ENCODE measurements at places on chromosomes 4 and X.

DNA sequence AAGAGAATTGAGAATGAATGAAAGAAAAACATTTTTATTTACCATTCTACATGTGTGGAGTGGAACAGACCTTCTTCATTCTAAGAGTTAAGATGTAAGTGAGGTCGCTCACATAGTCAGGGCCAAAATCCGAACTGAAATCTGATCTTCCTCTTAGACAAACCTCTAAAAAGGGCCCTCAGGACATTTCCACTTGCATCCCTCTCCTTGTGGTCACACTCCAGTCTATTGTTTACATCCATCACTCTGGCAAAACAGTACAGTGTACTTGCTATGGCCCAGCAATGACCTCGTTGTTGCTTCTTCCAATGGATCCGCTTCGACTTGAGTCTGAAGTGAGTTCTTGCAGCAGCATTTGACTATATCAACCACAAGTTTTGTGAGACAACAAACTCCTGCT, 54.2 kb downstream of the MOSPD2 start:
- DNase-seq, result no peak

GRCh38 chr4:16859031-16859430, 39.4 kb downstream of the LDB2 start:
- DNase-seq, result no peak

DNA sequence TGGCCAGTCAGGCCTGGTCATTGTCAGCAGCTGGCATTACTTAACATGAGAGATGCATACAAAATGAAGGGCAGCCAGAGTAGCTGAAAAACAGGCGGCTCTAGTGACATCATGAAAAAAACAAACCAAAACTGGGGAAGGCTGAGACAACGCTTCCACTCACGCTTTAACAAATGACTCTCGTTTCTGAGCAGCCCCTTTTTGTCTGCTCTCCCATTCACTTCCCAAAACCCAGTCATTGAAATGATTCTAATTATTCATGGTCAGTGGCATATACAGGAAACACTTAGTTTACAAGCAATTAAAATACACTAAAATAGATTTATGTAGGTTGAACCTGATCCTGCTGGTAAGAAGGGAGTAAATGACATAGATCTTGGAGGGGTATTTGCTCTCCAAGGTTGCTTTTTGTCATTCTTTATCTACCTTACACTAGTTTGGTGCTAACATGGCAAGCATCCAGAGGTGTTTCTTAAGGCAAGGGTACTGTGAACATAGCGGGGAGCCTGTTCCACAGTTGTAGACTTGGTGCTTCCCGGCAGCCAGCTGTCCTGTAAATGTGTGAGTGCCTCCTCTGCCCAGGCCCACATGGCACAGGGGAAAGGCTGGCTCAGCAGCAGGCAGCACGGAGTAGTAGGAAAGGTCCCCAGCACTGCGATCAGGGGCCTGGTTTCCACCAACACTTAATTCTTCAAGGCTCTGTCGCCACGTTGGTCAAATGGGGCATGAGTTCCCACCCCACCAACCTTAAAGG, 61.2 kb upstream of the CITED1 start:
- no peak for DNase-seq

DNA sequence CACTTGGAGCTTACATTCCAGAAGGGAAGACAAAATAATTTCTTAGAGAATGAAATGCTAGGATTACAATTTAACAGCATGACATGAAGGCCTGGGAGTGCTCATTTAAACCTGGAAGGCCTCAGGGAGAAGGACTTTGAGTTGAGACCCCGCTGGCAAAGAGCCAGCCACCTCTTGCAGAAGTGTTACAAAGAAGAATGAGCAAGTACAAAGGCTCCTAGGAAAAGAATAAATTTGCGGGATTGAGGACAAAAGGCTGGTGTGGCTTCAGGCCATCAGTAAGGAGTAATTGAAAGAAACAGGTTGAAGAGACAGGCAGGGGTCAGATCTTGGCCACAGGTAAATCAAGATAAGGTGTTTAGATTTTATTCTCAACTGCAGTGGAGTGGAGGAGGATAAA, 3.1 kb upstream of the ELOVL6 start:
- DNase-seq, result no peak

DNA sequence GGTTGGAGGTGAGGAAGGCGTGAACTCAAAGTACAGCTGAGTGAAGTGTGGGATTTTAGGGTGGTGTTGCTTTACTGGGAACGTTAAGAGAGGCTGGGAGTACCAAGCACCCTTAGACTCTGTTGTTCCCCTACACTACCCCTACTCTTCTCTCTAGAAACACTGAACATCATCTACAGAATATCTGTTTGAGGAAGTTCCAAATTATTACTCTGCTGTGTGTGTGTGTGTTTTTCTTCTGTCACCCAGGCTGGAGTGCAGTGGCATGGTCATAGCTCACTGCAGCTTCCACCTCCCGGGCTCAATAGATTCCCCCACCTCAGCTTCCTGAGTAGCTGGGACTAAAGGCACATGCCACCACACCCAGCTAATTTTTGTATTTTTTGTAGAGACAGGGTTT, 76.7 kb upstream of the AP1S2 start:
- DNase-seq, result no peak

GRCh38 chr4:72945719-72946336, 123.7 kb downstream of the COX18 start:
- no peak for DNase-seq

DNA sequence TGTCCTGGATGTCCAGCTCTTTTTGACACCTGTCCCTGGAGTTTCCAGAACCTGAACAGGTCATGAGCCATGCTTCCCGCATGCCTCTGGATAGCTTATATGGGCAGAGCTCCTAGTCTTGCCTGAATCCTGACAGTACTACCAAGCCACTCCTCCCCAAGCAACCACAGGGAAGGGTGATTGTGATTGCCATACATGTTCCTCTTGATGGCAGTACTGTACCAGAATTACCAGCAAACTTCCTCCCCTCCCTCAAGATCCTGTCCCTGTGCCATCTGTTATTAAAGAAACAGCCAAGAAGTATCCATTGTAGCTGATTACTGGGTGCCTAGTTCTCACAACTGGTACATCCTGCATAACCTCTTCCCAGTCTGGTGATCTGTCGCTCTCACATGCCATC, 264.3 kb upstream of the AGTR2 start:
- no peak for DNase-seq

DNA sequence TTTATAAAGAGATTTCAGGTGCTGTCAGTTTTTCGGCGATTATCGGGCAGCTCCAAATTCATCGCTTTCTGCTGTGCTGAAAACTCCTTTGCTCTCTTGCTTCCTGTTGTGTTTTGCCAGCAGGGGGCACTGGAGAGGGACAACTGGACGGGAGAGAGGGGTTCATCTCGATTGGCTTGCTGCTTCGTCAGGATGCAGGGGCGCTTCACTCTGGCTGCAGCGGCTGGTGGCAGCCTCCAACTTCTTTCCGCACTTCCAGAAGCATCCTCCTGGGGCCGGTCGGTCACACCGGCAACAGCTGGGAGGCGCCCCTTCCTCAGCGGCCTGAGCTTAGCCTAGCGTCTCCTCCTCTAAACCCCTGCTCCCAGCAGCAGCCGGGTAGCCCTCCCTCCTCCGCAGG, 29.5 kb downstream of the MSL3 start:
- no peak for DNase-seq

DNA sequence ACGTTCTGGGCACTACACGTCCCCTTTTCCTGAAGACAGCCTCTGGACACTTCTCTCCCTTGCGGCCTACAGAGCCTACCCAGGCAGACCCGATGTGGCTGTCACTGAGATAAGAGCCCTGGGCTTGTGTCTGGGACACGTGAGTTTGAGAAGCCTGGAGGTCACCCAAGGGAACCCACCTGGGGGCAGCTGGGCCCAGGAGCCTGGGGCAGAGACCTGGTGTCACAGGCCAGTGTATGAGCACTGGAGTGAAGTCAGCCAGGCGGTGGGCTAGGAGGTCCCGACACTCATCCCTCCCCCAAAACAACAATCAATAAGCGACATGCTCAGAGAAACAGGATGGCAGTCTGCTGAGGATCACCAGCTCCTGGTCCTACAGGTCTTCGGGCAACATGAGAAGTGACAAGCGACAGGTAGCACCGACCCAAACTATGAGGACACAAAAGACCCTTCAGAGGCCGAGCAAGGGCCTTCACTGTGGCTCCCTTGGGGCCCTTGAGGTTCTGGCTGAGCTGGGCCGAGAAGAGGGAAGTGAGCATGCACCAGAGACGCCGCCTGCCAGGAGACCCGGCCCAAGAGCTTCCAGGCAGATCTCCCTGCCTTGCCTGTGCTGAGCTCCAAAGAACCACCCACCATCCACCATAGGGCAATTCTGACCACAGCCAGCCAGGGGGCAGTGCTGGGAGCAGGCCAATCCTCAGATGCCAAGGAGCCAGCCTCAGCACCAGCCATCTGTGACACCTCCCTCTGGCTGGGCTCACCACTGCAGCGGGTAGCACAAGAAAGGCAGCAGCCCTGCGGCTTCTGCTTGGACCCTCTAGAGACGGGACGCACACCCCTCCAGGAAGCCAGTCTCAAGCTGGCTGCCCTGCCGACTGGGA, 11.0 kb upstream of the DUSP9 start:
- no peak for DNase-seq
